ENCODE measurements at places on chromosomes 5 and 9.

GRCh38 chr5:90347462-90347861 is 62.1 kb downstream of the CETN3 start:
- no peak for DNase-seq

DNA sequence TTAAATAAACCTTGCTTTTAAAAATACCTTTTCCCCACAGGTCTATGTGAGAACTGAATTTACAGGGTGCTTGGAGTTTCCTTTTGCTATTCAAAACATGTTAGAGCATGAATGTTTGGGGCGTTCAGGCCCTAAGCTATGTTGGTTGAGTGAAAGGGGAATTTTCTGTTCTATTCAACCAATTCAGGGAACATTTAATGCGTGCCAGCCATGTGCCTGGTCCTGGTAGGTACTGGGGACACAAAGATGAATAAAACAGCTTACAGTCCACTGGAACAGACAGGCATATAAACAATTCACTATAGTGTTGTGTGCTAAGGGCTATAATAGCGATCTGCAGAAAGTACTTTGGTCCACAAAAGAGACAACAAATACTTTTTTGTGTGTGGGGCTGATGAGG is 108.5 kb downstream of the ZSWIM6 start:
- DNase-seq, result no peak

GRCh38 chr9:35193762-35194161 is 32.0 kb downstream of the UNC13B start:
- no peak for DNase-seq

DNA sequence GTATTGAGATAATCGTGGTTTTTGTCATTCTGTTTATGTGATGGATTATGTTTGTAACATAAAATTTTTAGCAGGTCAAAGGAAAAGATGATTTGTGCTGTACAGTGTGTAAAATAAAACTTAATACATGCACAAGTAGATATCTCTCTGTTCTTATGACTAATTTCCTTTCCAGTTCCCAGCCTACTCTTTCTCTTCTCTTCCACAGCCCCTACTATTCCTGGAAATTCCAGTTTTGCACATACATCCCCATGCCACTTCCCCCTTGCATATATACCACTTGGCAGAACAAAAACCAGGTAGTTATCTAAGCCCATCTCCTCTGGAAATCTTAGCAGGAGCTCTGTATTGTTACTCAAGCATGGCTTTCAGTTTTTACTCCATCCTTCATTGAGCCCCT is 20.2 kb downstream of the TEK start:
- DNase-seq, result no peak

DNA sequence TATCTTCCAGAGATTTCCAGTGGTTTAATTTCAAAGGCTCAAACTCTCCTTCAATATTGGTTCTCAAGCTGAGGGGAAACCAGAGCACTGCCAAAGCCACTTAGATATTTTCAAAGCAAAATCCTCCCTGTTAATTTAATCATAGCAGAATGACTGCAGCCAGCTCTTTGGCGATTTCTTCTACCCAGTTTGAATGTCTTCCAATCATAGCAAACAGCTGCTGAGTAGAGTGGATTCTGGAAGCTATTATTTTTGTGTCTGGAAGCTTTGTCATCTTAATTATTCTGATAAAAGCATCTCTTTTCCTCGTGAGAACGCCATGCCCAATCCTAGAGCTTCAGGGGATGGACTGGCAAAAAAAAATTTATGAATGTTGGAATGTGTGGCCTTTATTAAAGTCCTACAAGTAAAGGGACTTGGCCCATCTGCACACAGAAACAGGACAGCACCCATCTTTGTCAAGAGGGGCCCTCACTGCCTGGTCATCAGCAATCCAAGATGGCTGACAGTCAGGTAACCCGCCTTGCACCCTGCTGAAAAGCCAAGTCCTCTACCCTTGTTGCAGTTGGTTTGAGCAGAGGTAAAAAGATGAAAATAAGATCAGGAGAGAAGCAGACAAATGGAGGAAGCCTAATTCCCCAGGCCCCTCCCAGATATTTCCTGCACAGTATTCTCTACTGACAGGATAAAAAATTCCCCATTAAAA is 125.1 kb downstream of the SUSD1 start:
- no peak for DNase-seq

GRCh38 chr5:173246511-173246910 is 11.5 kb upstream of the NKX2-5 start:
- no peak for DNase-seq

DNA sequence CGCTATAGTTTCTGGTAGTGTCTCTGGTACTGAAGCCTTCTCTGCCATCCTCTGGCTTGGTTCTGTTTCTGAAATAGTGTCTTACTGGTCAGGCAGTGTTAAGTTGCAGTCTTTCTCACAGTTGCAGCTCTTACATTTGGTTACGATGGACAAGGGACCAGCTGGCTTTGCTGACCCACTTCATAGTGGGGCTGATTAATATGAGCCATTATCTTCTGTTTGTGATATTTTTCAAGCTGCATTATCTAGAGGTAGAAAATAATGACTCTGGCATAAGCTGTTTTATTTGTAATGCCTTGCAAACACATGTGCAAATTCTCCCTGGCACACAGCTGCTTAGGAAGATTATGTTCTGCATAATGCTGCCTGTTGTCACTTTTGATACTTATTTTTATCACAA is 199.1 kb downstream of the KDM4C start:
- DNase-seq, result no peak

DNA sequence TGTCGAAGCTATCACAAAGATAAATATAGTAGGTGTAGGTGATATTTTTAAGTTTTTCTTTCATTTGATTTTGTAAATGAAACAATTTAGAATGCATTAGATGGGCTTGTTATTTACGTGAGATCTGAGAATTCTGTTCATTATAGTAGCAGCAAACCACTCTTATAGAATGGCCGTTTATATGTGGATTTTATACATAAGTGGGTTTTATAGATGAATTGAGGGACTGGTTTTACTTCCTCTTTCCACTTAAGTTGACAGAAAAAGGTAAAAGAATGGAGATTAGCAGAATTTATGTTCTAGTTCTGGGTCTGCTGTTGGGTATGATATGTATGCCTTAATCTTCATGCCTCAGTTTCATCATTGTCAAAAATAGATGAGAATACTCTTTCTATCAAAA is 5.6 kb downstream of the RMI1 start:
- DNase-seq, result no peak

- DNase-seq, result no peak
These were observed 2.9 kb upstream of the PAX5 start for GRCh38 chr9:37036776-37037502.

- DNase-seq, result no peak
These were observed 12.5 kb downstream of the MRPL41 start for GRCh38 chr9:137564134-137564533.

- no peak for DNase-seq
These were observed 170.4 kb upstream of the OTULINL start for GRCh38 chr5:14411216-14411615.

DNA sequence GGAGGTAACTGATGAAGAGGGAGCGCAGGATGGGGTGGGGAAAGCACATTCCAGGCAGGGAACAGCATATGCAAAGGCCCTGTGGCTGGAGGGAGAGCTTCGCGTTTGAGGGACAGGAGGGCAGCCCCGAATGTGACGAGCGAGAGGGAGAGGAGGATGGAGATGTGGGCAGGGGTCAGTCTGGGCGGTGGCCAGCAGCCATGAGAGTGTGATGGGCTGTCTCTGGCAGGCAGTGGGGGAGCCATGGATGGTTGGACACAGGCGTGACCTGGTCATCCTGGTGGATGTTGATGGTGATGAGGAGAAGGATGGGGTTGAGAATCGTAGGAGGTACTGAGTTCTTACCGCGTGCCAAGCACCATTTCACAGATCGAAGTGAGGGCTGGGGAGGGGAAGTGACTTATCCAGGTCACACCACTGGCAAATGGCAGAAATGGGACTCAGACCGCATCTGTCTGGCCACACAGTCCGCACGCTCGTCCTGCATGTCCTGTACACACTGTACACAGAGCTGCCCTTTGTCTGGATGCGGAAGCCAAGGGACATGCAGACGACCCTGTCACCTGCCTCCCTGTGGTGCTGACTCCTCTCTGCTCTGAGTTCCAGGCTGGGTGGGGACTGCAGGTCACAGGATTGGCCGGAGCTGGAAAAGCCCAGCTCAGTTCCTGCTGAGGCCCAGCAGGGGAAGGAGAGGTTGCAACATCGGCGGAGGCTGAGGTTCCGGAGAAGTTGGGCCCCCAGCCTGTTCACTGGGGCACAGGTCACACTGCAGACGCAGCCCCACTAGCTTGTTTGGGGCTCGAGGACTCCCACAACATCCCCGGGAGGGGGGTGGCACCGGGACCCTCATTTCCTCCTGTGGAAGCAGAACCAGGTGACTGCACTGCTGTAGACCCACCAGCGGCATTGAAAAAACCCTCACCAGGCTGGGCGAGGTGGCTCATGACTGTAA is 165.6 kb upstream of the IER5L start:
- DNase-seq, result no peak

DNA sequence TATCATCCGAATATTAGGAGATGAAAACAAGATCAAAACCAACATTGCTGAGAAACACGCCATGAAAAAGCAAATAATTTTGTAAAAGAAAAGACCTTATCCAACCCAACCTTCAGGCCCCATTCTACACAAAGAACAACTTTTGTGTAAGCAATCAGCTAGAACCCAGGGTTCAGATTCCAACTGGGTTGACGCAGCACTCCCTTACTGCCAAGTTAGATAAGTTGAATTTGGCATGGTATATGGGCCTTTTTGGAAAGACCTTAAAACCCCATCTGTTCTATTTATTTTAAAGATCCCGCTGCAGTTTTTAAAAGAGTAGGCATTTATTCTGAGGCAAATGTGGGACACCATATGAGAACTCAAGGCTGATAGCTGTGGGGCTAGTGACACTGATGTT is 2033.8 kb upstream of the WWC1 start:
- no peak for DNase-seq

DNA sequence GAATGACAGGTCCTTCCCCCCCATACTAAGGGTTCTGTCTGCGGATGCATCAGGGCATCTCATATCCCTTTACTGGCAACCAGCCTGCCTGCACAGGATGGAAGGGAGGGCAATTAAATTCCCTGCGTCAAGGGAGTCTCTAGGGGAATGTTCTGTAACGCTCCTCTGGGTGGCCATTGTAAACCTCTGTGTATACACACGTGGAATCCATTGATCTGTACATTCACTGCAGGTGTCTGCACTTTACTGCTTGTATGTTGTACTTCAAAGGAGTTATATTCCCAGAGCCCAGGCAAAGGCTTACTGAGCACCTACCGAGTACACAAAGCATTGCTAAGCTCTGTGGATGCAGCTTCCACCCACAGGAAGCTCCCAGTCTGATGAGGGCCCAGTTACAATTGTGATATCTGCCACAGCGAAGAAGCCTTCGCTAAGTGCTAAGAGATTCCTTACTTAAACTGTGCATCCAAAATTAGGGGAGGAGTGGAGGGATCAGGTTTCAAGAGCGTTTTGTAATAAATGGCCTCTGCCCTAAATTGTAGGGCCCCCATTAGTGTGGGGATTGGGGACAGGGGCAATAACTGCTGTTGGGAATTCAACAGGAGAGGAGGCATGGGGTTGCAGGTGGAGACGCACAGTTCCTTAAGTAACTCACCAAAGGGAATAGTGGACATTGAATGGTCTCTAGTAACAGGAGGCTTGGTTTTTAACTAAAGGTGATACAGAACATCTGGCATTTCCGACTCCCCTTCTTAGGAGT is 1.5 kb upstream of the RETREG1 start:
- no peak for DNase-seq

GRCh38 chr9:93120846-93121315 is 13.2 kb downstream of the NINJ1 start:
- DNase-seq, result no peak

- peak; percentile 63 for DNase-seq
These were observed 12.1 kb downstream of the FAM78A start for GRCh38 chr9:131264231-131264630.

GRCh38 chr5:80408484-80409366 is 861 bp downstream of the ZFYVE16 start:
- peak; percentile 67 for DNase-seq

DNA sequence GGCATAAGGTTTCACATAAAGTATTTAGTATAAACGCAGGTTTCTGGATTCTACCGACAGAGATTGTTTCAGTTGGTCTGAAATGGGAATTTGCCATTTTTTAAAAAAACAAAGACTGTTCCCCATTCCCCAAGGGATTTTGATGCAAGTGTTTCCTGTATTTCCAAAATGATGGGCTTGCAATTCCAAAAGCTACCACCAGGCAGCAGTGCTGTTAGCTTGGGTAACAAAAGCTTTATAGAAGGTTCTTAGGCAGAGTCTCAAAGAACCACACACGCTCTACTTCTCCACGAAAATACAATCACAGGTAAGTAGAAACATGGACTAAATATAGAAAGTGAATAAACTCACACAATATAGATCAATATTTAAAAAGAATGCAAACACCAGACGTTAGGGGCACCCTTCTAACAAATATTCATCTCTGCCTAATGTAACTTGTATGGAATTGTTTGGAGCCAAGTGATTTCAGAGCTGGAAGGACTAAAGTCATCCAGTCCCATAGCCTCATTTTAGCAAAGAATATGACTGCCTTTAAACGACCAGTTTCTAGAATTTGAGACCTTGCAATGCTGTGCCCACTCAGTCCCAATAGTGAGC is 154.3 kb downstream of the SPOCK1 start:
- peak; percentile 28 for DNase-seq

GRCh38 chr5:115772731-115773475 is 43.6 kb downstream of the CDO1 start:
- no peak for DNase-seq

- no peak for DNase-seq
These were observed 626 bp downstream of the PSD2 start for GRCh38 chr5:139796061-139796806.

GRCh38 chr5:134007581-134008265 is 2.9 kb upstream of the VDAC1 start:
- peak; percentile 61 for DNase-seq

GRCh38 chr9:95053611-95054570 is 263.6 kb downstream of the FANCC start:
- no peak for DNase-seq

DNA sequence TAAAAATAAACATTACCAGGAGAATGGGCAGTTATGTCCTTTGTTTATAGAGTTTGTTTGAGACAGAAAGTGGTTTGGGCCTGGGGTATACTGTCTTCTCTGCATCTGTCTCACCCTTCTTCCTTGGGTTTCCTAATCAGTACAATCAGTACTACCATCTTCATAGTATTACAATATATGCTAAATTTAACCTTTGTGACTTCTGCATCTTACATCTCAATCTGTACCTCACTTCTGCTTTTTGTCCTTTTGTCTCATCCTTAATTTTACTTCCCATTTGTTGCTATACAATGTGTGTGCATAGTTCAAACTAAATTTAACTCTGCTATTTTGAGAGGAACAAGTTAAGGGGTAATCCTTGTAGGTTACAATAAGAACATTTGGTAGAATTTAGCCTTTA is 19.6 kb downstream of the FBXO38 start:
- no peak for DNase-seq

- no peak for DNase-seq
These were observed 55.1 kb upstream of the NFIB start for GRCh38 chr9:14369011-14369410.

DNA sequence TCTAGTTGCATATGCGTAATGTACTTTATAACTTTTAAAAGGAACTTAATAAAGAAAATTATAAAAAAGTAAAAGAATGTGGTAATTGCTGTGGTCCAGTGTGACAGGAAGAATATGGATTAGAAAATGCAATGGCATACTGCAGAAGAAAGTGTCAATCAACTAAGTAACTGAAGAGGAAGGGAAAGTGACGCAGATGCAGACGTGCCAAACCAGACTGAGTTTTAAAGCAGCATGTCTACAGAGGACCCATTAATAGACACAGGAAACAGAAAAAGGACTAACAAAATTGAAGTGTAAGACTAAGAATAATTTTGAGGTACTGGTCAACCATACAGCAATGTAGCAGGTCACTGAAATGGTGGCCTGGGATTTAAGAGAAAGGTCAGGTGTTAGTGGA is 73.3 kb downstream of the DPYSL3 start:
- DNase-seq, result no peak

- DNase-seq, result peak; percentile 80
These were observed 5.6 kb upstream of the NR5A1 start for GRCh38 chr9:124512806-124513204.

Data from K562 (cell line).